Left ventricle myocardium inferior (tissue), 1 donor: ENCODE measurements at places on chromosomes 4 and X. TPM values are rescaled to one million over a fixed set of nuclear protein-coding genes. Genes with fewer than 3 reads are reported as not detected.

DNA sequence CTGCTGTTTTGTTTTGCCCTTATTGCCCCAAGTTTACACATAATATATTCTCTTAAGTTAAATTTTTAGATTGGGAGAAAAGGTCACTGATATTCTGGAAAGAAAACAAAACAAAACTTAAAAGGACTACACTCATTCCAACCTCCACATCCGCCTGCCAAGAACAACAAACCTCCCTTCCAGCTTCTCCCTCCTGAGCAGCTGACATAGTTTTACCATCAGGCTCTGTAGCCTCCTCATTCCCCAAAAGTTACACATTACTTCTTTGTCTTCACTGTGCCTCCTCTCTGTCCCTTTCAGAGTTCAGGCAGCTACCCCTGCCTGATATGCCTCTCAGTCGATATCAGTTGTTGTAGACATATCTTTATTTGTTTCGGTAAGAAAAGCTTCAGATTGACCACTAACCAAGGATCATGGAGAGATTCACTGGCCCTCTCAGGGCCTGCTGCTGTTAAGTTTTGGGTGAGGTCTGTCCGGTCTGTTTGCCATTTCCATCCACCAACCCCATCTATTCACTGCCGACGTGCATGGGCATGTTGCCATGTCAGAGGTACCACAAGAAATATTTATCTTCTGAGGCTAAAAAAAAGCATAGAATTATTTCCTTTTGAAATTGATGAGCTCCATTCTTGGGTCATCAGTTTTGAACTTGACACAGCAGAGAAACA, 164.1 kb downstream of the GASK1B start:
- peaks cover 56% of the 10 kb centered on the region for H3K4me1 ChIP-seq
- DNase-seq, result no peak
- no peaks in the 10 kb centered on the region for H3K36me3 ChIP-seq
- H3K27me3 ChIP-seq, result no peaks in the 10 kb centered on the region
- H3K4me3 ChIP-seq, result no peak overlapping the region
- H3K27ac ChIP-seq, result peak overlapping the region; percentile 70

GRCh38 chrX:123337886-123338639, 154.0 kb downstream of the GRIA3 start:
- no peaks in the 10 kb centered on the region for H3K4me1 ChIP-seq
- no peaks in the 10 kb centered on the region for H3K36me3 ChIP-seq
- DNase-seq, result no peak
- H3K27me3 ChIP-seq, result no peaks in the 10 kb centered on the region
- no peak overlapping the region for H3K27ac ChIP-seq

DNA sequence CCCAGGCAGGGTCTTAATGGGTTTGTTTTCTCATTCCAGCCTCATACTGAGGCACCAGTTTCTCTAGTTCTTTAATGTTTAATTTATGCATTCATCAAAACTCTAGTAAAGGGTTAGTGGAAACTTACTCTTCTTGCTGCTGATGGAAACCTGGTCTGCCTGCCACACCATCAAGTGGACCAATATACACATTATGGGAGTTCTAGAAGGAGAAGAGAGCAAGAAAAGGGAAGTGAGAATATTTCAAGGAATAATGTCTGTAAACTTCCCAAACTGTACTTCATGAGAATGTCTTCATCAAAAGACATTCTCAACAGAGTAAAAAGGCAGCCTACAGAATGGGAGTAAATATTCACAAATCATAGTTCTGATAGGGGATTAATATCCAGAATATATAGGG, 20.9 kb upstream of the DHX15 start:
- DNase-seq, result no peak
- no peak overlapping the region for H3K4me3 ChIP-seq
- peaks cover 13% of the 10 kb centered on the region for H3K4me1 ChIP-seq

DNA sequence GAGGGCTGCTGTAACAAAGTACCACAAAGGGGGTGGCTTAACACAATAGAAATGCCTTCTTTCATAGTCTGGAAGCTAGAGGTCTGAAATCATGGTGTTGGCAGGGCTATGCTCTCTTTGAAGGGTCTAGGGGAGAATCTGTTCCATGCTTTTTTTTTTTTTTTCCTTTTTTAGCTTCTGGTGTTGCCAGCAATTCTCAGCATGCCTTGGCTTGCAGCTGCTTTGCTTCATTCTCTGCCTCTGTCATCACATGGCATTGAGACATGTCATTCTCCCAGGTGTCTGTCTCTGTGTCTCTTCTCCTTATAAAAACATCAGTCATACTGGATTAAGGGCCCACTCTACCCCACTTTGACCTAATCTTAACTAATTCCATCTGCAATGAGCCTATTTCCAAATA, 78.6 kb upstream of the BOD1L1 start:
- no peaks in the 10 kb centered on the region for H3K36me3 ChIP-seq
- no peaks in the 10 kb centered on the region for H3K27me3 ChIP-seq
- DNase-seq, result peak; percentile 16
- H3K27ac ChIP-seq, result peak overlapping the region; percentile 87
- peaks cover 28% of the 10 kb centered on the region for H3K4me1 ChIP-seq
- peak overlapping the region; percentile 40 for H3K4me3 ChIP-seq

GRCh38 chr4:156501962-156502361, 469.6 kb downstream of the PDGFC start:
- H3K27ac ChIP-seq, result no peak overlapping the region
- DNase-seq, result no peak
- H3K4me1 ChIP-seq, result no peaks in the 10 kb centered on the region
- H3K4me3 ChIP-seq, result no peak overlapping the region
- H3K27me3 ChIP-seq, result no peaks in the 10 kb centered on the region

GRCh38 chrX:148417934-148418333, 82.5 kb upstream of the AFF2 start:
- no peak overlapping the region for H3K4me3 ChIP-seq
- no peaks in the 10 kb centered on the region for H3K27me3 ChIP-seq
- no peak overlapping the region for H3K27ac ChIP-seq
- no peaks in the 10 kb centered on the region for H3K36me3 ChIP-seq

DNA sequence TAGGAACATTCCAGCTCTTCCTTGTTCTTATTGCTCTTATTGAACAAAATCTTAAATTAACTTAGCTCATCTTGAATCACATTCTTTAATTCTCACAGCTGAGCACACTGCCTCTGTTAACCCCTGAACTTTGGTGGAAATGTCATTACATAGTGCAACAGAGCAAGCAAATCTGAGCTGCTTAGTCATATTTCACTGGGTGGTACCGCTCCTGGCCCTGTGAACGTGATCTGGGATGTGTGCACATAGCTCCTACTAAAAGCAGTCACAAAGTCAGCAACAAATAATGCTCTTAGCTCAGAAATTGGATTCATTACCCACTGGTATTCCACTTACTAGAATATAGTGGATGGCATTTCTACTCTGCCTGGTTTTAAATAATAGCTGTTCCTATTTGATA, 27.9 kb downstream of the ARHGEF6 start:
- no peak overlapping the region for H3K4me3 ChIP-seq
- no peaks in the 10 kb centered on the region for H3K27me3 ChIP-seq
- H3K36me3 ChIP-seq, result no peaks in the 10 kb centered on the region
- H3K4me1 ChIP-seq, result peaks cover 70% of the 10 kb centered on the region
- H3K27ac ChIP-seq, result peak overlapping the region; percentile 55
- no peak for DNase-seq

DNA sequence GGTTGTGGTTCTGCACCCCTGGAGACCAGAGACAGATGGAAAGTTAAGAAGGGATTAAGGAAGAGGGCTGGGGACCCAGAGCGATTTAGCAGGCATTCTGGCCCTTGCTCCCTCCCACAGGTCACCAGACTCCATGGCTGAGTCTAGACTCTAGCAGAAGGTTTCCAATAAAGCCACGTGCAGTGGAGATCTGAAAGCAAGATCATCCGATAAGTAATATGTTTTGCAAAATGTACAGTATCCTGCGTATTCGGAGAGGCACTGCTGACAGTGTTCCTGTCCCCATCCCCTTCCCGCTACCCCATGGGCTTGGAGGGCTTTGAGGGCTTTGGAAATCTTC, 531 bp upstream of the GPRIN3 start:
- H3K4me1 ChIP-seq, result peaks cover 35% of the 10 kb centered on the region
- no peaks in the 10 kb centered on the region for H3K36me3 ChIP-seq
- peaks cover 7% of the 10 kb centered on the region for H3K27me3 ChIP-seq
- peak overlapping the region; percentile 86 for H3K4me3 ChIP-seq

GRCh38 chr4:1410491-1411325, 4.5 kb upstream of the NKX1-1 start:
- no peak overlapping the region for H3K27ac ChIP-seq
- DNase-seq, result peak; percentile 35
- H3K4me3 ChIP-seq, result no peak overlapping the region
- H3K27me3 ChIP-seq, result peaks cover 97% of the 10 kb centered on the region
- H3K36me3 ChIP-seq, result no peaks in the 10 kb centered on the region

DNA sequence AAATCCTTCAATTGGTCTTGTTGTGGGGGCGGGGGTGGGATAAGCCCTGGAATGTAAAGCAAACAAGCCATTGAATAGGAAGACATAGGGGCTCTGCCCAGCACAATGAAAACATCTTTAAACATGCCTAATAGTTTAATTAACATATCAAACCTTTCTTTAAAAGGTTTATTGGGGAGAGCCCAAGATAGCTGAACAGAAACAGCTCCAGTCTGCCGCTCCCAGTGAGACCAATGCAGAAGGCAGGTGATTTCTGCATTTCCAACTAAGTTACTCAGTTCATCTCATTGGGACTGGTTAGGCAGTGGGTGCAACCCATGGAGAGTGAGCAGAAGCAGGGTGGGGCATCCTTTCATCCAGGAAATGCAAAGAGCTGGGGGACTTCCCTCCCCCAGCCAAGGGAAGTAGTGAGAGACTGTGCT, 327.2 kb upstream of the CNKSR2 start:
- no peak for DNase-seq
- H3K27me3 ChIP-seq, result no peaks in the 10 kb centered on the region
- H3K4me1 ChIP-seq, result no peaks in the 10 kb centered on the region
- no peak overlapping the region for H3K4me3 ChIP-seq
- no peak overlapping the region for H3K27ac ChIP-seq
- no peaks in the 10 kb centered on the region for H3K36me3 ChIP-seq

Gene GPR82
- 0.19 TPM for total RNA-seq

Gene CPZ
- 0.27 TPM for total RNA-seq

Gene ATP8A1
- total RNA-seq, result 19.2 TPM

Gene CT45A1
- total RNA-seq, result not detected
